ENCODE measurements at places on chromosomes 1 and 21.

GRCh38 chr1:155681776-155682175, 6.8 kb downstream of the YY1AP1 start:
- no peak for DNase-seq

DNA sequence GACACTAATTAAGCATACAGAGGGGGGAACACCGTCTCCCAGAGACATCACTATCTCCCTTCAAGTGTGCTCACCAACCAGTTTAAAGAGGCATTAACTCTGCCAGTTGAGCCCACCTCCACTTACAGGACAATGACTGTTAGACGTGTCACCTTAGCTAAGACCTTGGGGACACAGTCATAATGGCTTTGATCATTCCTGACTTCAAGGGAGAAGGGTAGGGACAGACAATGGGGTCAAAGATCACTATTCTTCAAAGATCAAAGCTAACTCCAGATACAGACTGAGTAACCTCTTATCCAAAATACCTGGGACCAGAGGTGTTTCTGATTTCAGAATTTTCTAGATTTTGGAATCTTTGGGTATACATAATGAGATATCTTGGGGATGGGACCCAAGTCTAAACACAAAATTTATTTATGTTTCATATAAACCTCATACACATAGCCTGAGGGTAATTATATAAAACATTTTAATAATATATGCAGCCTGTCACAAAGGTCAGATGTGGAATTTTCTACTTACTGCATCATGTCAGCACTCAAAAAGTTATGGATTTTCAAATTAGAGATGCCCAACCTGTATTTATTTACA, 246.1 kb downstream of the SLC45A1 start:
- DNase-seq = no peak

DNA sequence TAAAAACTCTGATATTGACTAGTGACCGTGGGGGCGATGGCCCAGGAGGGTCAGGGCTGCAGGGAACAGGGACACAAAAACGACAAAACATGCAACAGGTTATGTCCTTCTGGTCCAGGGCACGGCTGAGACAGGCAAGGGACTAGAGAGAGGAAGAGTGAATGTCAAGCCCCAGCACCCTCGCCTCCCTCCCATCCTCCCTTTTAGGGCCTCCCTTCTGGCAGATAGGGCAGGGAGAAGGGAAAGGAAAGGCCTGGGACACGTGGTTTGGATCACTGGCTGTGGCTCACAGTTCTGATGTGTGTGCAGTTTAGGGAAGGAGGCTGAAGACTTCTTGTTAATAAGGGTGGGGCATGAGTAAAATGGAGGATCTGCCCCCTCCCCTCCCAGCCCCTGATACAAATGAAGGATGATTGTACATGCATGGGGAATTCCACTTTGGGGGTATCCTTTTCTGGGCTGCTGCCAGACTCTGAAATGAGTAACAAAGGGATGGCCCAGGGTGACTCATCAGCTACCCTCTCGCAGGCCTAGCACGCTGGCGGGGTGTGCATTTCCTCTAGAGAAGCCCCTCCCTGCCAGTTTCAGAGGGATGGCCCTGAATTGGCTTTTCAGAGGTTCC, 14.2 kb downstream of the CAPN2 start:
- DNase-seq = peak; percentile 96

DNA sequence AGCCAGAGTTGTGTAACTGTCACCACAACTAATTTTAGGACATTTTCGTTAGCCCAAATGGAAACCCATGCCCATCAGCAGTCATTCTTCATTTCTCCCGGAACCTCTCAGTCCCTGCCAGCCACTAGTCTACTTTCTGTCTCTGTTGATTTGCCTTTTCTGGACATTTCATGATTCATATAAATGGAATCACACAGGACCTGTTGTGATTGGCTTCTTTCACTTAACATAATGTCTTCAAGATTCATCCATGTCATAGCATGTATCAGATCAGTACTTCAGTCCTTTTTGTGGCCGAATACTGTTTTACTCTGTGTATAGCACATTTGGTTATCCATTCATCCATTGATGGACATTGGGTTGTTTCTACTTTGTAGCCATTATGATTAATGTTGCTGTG, 7.1 kb downstream of the SLC66A1 start:
- DNase-seq = no peak

- DNase-seq = no peak
Observed at GRCh38 chr1:6471970-6472368, 6.0 kb upstream of the TNFRSF25 start.

DNA sequence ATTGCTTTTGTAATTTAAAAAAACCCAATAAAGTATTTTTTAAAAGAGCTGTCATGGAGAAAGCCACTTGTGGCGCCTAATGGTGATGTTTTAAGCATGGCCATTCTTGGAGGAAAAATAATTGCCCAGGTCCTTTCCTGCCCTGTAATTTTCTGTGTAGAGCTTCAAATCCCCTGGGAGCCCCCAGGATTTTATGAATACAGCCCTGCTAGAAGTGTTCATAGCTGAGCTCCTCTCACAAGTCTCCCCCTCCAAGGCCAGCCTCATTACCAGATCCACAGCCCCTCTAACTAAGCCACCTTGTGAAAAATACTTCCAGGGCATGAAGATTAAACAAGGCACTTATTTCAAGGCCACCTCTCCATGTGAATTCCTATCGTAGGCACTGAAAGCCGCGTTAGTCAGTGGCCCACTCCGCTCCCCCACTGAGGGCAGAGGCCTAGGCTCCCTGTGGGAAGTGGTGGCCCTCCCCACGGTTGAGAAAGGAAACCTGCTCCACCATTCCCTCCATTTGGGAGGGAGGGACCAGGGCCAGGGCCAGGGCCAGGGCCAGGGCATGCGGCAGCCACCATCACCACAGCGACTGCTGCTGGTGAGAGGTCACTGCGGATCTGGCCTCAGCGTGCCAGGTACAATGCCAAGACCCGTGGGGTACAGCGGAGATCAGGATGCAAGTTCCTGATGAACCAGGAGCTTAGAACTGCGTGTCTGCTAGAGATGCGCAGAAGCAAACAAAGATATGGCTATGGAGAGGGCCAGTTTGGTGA, 83.1 kb downstream of the KCNN3 start:
- no peak for DNase-seq

DNA sequence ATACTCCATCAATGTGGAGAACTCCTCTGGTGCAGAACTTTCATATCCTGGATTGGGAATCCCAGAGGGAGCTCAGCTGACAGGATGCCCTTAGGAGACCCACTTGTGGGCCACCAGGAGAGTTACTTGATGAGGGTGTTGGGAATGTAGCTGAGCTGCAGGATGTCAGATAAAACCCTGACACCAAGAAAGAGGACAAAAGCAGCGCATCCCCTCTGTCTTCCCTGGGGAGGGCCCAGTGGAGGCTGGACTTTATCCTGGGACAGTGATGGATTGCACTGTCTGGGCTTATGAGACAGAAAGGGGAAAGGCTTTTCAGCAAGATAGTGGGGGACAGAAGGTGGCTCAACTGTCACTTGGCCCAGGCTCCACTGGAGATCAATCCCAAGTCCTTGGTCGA, 88.1 kb upstream of the BCAR3 start:
- DNase-seq = no peak

- peak; percentile 77 for DNase-seq
Observed at GRCh38 chr1:32240140-32240951, 6.7 kb upstream of the FAM167B start.

GRCh38 chr1:118247593-118247992, 62.6 kb upstream of the SPAG17 start:
- DNase-seq = no peak

- no peak for DNase-seq
Observed at GRCh38 chr1:72637593-72637992, 355.3 kb upstream of the NEGR1 start.

DNA sequence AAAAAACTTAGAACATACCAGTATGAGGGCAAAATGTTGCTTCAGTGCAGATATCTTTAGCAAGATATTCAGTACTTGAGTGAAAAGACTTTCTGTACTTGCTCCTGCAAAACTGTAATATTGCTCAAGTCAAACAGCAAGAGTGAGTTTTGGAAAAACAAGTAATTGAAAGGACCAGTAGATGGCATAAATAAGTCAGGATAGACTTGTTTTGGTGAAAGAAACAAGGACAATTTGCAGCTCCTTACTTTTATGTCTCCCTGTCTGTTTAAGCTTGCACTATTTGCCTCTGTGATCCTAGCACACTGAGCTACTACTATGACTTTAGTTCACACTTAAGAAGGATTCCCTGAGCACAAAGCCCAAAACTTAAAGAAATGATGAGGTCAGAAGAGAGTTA, 39.1 kb downstream of the IFI44 start:
- DNase-seq = peak; percentile 68
